ENCODE measurements at places on chromosomes 2 and 18.

DNA sequence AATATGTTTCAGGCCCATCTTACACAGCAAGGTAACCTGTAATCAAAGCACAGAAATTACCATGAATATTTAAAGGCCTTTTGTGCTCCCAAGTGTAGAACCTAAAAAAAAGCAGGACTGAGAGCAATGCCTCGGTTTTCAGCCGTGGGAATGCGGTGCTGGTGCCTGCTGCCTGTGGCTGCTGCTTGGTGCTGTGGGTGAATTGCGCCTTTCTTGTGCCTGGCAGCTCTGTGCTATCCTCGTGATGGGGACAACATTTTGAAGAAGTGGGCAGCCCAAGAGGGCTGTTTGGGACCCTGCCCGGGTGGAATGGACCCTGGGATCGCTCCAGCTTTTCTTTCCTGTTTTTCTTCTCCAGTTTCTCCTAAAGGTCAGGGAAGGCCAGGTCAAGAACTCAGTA is 91.2 kb downstream of the ASAP2 start:
- DNase-seq: no peak

DNA sequence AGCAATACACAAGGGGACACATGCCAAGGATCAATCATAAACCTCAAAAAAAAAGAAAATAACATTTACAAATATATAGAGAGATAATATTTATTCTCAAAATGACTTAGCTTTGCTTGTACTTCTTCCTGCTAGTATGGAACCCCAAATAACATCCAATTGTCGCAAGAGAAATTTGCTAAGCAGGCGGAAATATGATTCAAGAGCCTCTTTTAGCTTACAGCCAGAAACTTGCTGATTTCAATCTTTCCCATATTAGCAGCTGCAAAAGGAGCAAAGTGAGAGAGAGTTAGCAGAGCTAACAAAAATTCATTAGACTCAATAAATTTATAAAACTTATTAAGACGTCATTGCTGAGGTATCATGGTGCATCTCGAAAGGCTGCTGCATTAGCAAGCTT is 294.9 kb downstream of the FSIP2 start:
- DNase-seq: no peak

DNA sequence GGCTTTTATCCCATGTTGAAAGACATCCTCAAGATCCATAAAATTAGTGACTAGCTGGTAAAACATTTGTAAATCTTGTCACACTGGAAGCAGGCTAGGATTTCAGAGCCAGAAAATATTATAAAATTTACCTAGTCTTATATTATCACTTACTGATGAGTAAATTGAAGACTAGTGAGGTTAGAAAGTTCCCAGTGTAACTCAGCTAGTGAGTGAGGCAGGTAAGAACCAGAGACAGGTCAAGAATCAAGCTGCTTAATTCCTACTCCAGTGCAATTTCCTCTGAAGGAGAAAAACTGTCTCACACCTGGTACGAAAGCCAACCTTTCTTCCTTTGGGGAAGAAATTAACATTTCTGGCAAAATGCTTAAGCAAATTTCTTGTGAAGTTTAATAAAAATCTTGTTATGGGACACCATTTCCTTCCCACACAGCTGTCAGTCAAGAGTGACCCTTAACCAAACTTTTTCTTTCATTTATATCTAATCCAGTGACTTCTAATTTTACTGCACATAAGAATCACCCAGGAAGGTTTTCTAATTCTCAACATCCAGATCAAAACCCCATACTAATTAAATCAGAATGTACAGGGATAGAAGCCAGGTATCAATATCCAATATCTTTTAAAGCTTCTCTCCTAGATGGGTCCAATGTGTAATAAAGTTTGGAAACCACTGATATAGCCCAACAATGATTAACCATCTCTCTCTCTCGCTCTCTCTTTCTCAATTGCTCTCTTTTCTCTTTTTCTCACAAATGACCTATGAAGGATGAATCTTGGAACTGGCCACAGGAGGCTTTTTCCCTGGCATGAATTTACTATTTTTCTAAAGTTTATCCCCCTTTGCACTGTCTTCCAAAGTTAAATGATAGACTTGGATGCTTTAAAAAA is 264.3 kb upstream of the SLC39A10 start:
- DNase-seq: no peak

DNA sequence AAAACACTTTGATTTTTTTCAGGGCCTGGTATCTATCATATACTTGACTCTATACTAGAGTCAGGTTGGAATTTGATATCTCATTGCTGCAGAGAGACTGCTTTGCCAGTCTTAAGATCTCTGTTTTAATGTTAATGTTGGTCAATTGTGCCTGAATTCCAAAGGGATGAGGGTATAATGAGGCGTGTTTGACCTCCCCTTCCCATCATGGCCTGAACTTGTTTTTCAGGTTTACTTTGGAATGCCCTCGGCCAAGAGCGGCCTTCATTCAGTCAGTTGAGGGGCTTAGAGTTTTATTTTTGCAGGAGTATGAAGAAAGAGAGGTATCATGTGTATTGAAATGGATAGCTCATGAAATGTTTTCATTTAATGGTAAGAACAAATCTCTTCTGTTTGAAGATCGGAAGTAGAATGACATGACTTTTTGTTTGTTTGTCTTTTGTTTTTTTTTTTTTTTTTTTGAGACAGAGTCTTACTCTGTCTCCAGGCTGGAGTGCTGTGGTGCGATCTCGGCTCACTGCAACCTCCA is 119.0 kb downstream of the KIAA1328 start:
- DNase-seq: no peak

DNA sequence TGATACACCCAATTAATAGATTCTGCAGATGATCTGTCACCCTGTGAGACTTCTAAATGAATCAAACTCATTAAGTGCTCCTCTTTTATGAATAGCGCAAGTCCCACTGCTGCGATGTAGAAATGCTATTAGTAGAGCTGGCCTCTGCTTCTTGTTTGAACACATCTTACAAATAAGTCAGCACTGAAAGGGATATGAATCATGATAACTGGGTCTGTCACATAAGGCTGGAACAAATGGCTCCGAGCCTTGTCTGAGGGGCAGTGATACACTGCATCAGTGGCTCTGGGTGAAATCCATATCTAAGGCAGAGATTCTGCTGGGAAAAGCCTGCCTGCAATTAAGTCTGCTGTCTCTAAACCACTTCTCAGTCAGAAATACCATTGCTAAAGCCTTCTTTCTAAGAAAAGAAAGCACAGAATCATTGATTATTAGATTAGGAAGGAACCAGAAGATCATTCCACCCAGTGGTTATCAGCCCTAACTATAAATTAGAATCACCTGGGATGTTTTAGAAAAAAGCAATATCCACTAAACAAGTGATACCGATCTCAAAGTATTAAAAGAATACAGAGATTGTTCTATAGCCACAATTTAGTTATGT is 75.2 kb downstream of the SLC5A7 start:
- no peak for DNase-seq

DNA sequence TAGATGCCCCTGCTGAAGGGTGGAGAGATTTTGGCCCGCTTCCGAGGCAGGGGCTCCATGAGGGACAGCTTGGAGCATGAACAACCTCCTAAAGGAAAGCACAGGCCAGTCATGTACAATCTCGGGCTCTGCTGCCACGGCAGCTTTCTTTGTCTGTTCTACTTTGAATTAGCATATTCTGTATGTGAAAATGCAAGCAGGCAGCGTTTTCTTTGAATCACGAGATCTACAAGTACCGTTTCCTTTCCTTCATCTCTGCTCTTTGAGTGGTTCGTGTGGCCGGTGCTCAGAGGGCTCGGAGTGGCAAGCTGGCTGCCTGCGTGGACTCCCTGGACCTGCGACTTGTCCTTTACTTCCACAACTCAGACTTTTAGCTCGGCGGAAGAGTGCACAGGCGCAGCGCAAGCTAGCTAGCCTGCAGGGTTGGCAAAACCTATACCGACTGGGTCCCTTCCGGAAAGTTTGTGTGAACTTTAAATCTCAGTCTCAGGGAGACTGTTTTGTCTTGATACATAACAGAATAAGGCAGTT is 6.9 kb downstream of the TWIST2 start:
- DNase-seq: no peak

GRCh38 chr2:148812306-148812705 is 62.7 kb upstream of the KIF5C start:
- no peak for DNase-seq

GRCh38 chr2:176137252-176137580 is 7.7 kb downstream of the HOXD8 start:
- no peak for DNase-seq

DNA sequence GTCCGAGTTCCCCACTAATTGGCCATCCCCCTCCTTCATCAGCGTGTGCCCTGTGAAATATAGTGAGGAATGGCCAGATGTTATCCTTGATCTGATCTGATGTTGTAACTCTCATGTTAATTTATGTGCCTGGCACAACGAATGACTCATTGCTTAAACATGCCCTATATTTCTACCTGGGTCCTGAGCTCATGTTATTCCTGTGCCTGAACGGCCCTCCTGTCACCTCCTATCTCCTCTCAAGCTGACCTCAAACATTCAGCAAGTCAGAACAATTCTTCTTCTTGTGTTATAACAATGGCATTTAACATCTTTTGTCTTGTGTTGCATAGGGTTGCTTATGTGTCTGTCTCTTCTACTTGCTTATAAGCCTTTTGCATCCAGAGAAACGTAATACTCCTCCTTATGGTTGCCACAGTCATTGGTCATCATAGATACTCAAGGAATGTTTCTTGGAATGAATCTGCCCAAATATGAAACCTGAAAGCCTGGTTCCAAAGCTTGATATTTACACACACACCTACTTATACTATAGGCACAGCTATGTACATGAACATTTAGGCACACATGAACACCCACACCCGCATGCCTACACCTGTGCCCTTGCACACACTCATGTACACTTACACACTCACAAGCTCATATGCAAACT is 80.2 kb upstream of the PHLPP1 start:
- DNase-seq: no peak

DNA sequence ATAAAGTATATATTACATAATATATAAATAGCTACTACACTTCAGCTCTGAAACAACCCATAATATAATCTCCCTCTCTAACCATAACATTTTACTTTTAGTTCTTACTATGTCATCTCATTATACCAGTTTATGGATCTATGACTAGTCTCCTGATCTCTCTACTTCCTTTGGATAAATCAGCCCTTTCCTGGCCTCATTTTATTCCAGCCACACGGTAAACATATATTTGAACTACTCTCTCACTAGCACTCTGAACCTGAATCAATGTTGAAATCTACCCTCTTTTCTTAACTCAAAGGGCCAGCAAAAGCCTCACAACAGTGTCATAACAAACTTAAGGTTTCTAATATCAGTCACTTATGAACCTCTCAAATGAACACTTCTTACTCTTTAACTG is 62.6 kb downstream of the BAZ2B start:
- no peak for DNase-seq

GRCh38 chr2:200360364-200360763 is 53.9 kb downstream of the SPATS2L start:
- DNase-seq: no peak

GRCh38 chr2:43950383-43951008 is 45.3 kb downstream of the LRPPRC start:
- DNase-seq: no peak

DNA sequence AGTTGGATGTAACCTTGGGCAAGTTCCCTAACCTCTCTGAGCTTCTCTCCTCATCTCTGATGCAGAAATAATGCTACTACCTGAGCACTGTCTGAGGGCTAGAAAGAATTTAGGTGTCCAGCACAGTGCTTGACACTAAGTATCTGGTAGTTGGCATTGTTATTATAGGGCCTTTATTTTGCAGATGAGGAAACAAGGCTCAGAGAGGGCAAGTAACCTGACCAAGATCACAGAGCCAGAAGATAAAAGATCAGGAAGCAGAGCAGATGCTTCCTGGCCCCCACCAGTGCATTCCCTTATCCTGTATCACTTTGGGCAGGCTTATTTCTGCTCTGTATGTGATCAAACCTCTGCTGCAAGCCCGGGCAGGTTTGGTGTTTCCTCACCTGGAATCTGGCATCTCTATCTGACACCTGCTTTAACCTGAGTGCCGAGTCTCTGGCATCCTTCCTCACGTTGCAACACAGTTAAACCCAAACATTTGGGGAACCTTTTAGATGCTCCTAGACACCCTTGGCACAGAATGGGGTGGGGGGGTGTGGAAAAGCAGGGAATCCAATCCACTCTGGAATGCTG is 69.9 kb downstream of the PLB1 start:
- DNase-seq: no peak

DNA sequence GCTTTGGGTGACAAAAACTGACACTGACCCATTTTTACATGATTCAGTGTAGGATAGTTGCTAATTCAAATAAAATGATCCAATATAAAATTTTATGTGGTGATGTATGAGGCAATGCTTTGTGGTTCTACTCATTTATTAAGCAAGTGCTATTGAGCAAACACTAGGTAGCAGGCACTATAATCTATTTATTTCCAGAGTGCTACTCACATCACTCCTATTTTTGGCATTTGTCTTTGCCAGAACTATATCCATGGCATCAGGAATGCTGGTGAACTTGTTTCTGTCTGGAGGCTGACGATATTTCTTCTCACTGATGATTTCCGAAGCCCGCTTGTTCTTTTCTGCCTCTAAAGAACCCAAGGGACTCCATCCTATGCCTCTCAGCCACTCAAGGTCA is 84.3 kb downstream of the NEB start:
- no peak for DNase-seq

- DNase-seq: no peak
These were observed 1869.6 kb upstream of the CELF4 start for GRCh38 chr18:39435209-39435608.

DNA sequence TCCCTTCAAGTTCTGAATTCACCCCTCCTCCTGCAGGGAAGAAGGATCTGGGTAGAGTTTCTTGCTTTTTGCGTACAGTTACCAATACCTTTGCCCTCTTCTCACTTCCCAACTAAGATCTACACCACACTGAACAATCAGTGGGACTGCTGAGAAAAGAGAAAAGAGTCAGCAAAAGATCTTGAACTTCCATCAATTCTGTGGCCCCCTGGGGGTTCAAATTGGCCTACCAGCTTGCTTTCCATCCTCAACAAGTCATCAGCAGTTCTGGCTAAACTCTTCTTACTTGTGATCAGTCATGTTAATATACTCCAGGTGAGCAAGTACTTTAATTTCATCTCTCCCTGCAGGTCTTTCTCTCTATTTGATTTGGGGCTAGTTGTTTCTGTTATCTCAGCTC is 739.3 kb upstream of the LRRTM4 start:
- no peak for DNase-seq

DNA sequence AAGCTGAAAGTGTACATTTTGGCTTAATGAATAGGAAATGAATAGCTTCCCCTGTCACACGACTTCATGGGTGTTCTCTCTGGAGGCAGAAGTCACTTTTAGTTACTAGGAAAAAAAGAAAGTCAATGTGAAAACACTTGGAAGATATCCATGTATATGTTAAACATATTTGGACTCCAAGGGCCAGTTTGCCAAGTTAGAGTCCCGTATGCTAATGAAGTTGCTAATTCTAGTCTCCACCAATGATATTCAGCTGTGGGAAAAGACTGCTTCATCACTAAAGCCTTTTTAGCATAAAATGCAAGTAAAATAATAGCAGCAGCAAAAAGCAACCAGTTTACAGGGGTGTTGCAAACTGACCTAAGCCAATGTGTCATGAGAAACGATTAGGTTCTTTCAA is 108.7 kb downstream of the PLCL1 start:
- DNase-seq: no peak

DNA sequence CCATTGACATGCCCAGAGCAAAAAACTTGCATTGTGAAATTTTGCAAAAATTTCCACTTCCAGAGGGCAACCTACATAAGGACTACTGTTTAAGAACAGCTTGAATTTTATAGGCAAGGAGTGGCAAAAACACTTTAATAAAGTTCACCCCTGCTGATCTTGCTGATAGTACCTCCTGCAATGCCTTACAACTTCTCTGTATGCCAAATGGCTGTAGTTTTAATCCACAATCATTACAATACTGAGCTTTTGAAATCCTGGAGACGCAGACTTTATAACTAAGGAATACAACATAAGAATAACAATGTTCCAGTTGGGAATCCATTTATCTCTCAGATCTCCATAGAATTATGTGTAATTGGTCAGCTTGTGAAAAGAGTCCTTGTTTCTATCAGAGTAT is 247.5 kb downstream of the KCNJ3 start:
- DNase-seq: no peak

All from stimulated activated CD4-positive, alpha-beta T cell treated with anti-CD3 and anti-CD28 coated beads, Interleukin-2, amount 100 ng/mL, for 48 hours (primary cell).